Hematopoietic multipotent progenitor cell treated with erythropoietin and hydrocortisone succinate and interleukin-3 and kit ligand, for 4 days (in vitro differentiated cells): ENCODE measurements at places on chromosomes 5 and 9.

DNA sequence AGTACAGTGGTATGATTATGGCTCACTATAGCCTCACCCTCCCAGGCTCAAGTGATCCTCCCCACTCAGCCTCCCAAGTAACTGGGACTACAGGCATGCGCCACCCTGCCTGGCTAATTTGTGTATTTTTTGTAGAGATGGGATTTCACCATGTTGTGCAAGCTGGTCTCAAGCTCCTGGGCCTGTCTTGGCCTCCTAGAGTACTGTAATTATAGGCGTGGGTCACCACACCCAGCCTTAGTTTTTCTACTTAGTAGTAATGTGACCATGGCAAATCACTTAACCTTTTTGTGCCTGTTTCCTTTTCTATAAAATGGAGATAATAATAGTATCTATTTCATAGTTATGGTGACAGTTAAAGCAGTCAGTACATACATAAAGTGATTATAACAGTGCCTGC, 22.2 kb downstream of the GLE1 start:
- no peak for DNase-seq

GRCh38 chr5:177130211-177131018, 3.2 kb upstream of the NSD1 start:
- DNase-seq, result no peak

DNA sequence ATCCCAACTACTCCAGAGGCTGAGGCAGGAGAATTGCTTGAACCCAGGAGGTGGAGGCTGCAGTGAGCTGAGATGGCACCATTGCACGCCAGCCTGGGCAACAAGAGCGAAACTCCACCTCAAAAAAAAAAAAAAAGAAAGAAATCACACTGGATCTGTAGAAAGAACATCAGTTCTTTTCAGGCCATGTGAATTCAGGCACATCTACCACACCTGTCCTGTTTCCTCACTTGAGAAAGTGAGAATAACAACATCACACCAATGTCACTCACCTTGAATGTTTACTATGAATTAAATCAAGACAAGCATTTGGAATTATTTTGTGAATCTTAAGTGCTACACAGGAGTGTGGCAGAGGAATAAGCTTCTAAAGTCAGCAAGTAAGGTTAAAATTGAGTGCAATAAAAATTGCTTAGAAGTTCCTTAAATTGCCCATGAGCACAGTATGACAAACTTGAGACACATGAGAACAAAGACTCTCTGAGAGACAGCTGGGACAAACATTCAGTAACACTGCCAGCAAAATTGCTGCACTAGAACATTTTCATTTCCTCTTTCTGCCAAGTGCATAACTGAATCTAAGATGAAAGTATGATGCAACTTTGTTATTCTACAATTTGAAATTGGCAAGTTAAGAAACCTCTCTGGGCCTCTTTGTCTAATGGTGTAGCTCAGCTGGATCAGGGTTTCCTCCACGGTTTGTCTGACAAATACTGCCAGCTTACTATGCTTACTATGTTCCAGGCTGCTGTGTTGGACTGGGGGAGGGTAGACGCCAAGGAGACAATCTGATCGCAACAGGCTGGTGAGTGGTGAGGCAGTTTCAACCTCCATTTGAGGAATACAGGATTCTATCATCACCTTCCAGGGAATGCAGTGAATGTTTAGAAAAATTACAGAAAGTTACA, 1.9 kb upstream of the RIC1 start:
- DNase-seq, result peak; percentile 94

GRCh38 chr5:119930490-119930889, 301.1 kb downstream of the FAM170A start:
- DNase-seq, result no peak

- peak; percentile 62 for DNase-seq
Measured at GRCh38 chr5:68962757-68963484, 130.9 kb upstream of the SLC30A5 start.

DNA sequence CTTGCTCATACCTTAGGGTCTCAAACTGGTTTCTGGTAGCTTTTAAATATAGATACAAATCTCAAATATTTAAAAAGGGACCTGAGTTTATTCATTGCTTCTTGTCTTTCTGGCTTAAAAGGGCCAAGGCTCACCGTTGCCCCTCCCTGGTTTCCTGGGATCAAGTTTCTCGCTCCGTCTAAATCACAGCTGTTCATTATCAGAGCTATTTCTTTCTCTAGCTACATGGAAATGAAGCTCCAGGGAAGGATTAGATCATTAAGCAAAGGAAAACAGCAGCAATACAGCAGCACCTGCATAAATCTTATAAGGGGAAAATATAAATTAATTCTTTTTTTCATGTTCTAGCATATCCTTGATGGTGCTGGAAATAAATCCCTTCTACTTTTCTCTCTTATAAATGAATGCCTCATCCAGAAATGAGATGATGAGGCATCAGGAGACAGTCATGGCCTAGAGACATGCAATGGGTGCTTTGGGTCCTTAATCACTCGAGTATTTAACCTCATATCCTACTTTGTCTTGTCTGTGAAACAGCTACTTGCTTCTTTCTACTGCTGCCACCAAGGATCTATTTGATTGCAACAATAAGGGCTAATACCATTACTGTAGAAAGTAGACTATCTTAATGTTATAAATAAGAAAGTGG, 320.1 kb downstream of the TRPM3 start:
- DNase-seq, result no peak

- DNase-seq, result no peak
Measured at GRCh38 chr5:56106837-56107236, 112.1 kb upstream of the IL6ST start.

- no peak for DNase-seq
Measured at GRCh38 chr5:121913418-121913817, 48.4 kb upstream of the SRFBP1 start.

GRCh38 chr9:80485420-80486250, 913.9 kb downstream of the TLE4 start:
- DNase-seq, result no peak

DNA sequence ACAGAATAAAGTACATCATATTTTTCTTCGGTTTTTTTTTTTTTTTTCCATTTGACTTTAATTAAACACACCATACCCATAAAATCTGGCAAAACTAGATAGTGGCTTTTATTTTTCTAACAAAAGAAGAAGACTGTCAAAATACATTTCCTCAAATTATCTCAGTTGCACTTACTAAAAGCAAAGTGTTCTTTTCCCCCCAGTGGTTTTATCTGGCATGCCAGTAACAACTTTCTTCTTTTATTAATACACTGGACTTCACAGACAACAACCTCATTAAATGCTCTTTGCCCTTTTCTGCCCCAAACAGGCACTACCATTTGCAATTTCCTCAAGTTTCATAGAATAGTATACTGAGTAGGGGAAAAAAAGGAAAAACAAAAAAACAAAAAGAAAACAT, 1792.3 kb downstream of the EFNA5 start:
- DNase-seq, result no peak

- DNase-seq, result no peak
Measured at GRCh38 chr5:133432956-133433532, 179.3 kb downstream of the FSTL4 start.

GRCh38 chr5:92372766-92373165, 989.6 kb upstream of the ARRDC3 start:
- no peak for DNase-seq

GRCh38 chr5:139410993-139411828, 7.3 kb upstream of the SPATA24 start:
- no peak for DNase-seq

GRCh38 chr9:4615778-4616177, 46.3 kb upstream of the PLPP6 start:
- DNase-seq, result no peak

- peak; percentile 73 for DNase-seq
Measured at GRCh38 chr9:94639061-94639998, at the start of gene FBP1. TSS of gene FBP1 (minus strand) at chr9:94639518. CDS start at chr9:94639310, 208 bp downstream.

GRCh38 chr5:166899343-166899742, 1392.1 kb upstream of the WWC1 start:
- no peak for DNase-seq

DNA sequence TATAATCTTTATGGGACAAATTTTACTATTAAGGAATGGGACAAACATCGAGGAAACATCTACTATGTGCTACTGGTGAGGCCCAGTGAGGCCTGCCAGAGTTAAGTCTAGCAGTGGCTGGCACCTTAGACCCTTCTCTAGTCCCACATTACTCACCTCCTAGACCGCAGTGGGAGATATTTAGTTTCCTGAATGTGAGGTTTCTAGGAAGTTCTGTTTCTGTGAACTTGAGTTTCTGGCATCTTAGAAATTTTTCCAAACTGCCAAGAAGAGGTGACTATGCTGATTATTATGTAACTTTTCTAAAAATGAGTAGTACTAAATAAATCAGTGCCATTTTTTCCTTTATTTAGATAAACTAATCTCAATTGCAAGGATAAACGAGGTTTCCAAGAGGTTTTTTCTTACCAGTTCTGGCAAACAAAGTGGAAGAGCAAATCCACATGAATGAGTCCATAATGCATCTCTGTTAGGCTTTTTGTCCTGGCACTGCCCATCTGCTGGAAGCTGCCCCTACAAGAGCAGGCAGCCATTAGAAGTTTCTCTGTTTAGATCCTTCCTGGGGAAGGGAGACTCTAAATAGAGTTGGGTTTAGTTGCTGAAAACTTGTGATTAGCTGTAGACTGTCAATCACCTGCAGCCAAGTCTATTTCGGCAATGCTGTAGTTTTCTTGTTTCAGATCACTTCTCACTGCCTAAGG, 348.7 kb downstream of the MAN2A1 start:
- DNase-seq, result peak; percentile 13

DNA sequence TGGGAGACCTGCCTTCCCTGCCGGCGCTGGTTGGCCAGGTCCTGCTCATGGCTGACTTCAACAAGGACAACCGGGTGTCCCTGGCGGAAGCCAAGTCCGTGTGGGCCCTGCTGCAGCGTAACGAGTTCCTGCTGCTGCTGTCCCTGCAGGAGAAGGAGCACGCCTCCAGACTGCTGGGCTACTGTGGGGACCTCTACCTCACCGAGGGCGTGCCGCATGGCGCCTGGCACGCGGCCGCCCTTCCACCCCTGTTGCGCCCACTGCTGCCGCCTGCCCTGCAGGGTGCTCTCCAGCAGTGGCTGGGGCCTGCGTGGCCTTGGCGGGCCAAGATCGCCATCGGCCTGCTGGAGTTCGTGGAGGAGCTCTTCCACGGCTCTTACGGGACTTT, 10.6 kb downstream of the DIPK1B start:
- peak; percentile 58 for DNase-seq

DNA sequence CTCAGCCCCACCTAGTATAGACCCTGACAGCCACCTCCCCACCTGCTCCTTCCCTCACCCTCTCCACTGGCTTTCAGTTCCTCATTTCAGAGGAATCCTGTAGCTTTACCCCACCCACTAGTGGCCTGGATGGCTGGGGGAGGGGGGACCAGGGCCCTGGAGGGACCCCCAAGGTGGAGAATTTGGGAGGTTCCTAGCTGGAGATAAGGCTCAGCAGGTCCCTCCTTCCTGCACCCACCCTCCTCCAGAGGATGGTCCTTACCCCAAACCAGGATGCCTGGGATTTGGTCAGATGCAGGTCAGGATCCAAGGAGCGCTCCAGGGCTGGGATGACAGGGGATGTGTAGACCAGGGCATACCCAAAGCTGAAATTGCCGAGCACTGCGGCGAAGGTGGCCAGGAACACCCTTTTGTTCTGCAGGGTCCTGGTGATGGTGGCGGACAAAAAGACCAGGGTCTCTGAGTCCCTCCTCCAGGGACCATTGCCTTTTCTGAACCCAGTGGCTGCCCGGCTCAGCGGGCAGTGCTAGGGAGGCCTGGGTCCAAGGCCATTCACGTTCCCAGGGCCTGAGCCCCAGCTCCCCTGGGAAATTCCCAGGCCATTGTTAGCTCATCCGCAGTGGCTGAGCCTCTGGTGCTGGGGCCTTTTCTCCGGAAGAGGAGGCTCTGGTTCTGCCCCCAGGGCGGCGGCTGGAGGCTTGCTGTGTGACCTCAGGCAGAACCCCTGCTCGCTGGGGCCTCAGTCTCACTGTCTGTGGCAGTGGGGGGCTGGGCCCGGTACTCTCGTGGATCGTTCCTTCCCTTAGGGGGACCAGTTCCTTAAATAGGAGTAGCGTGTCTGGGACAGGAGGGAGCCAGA, 678 bp downstream of the SLC2A6 start:
- DNase-seq, result peak; percentile 52

- DNase-seq, result peak; percentile 76
Measured at GRCh38 chr5:76225336-76225735, 142.2 kb downstream of the SV2C start.

DNA sequence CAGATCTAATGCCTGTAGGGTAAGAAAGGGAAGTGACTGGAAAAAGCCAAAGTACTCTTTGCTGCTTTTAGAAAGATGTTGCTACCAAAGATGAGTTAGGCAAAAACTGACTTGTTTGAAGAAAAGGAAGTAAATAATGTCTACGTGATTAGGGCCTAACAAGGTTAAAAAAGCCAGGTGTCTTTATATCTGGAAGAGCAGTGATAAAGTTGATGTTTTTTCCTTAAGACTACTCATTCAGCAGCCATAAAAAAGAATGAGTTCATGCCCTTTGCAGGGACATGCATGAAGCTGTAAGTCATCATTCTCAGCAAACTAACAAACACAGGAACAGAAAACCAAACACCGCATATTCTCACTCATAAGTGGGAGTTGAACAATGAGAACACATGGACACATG, 13.5 kb upstream of the AMACR start:
- no peak for DNase-seq

- no peak for DNase-seq
Measured at GRCh38 chr9:135523521-135524129, 2.4 kb downstream of the LCN1 start.

DNA sequence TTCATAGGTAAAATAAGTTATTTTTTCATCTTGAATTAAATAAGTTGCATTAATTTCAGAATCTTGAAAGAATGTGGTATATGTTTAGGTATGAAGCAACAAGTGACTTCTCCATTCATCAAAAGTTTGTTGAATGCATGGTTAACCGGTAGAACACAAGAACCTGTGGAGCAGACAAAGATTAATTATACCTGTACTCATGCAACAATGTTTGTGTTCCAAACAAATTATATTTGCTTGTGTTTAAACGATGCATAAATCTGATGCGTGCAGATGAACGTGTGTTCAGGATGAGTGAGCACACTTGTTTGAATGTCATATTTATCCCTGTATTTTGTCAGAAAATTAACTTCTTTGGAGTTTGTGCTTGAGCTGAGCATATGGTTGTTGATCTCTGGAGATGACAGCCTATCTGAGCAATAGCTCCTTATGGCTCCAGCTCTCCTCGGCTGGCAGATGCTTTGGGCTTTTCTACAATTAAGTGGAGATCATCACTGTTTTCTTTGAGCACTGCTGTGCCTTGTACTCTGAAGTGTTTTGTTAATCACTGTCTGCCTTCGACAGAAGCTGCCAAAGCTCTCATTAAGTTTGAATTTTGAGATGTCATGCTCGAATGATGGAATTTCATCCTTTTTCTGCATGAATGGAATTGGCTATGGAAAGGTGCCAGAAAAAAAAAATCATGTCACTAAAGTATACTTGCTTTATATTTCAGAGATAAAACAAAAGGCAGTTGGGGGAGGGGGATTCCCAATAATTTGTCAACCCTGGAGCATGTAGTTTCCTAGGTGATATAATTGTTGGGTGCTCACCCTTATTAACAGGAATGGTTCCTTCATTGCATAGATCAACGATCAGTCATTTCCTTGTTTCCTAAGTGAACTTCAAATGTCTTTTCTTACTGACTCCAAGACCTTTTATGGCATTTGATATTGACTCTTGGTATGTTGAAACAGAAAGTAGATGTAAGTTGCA, 502.5 kb upstream of the ARRDC3 start:
- no peak for DNase-seq

GRCh38 chr9:82489201-82489821, 500.7 kb downstream of the SPATA31D1 start:
- DNase-seq, result no peak
